Activated T-helper 1 cell treated with anti-CD3 and anti-CD28 coated beads, Interleukin-2, amount 50 U/mL, for 16 hours (primary cell): ENCODE measurements at places on chromosomes 6 and 20.
A peak's percentile ranks its signal among the peaks of the same experiment; 100 is the strongest.

DNA sequence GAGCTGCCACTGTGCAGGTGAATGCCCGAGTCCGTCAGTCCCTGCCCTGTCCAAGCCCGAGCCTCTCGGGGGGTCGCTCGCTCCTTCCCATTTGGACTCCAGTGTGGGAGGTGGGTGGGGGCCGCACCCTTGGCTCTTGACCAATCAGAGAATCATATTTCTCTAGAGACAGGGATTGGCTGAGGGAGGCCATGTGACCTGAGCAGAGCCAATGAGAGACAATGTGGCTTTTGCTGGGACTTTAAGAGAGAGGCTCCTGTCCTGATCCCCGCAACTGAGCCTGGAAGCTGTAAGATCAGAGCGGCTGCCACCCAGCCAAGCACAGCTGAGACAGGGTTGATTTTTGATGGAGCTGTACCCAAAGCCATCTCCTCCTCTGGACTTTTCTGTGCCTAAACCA lies 199.3 kb downstream of the TFAP2C start:
- DNase-seq, result no peak

DNA sequence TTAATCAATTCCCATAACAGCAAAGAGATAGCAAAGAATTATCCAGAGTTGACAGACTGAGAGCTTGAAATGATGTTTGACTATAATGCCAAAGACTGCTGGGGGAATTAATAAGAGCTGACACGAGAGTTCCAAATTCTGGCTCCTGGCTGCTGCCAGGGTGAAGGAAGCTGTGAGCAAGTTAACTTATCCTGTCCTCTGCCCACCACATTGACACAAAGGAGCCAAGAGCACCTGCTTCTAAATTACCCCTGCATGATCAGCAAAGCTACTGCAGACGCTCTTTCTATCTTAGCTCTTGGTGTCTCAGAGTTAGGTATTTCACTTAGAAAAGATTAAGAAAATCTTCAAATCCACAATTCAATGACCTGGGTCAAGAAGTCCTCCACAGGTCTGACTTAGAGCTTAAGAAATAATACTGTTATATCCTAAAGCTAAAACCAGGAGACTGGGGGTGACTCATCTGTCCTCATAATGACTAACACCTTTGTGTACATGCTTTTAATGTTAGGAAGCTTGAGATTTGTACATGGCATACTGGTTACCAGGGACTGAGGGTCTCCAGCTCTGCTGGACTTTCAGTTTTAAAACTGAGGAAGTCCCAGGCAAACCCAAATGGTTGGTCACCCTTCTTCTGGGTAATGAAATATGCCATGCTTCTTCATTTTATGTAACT lies 13.2 kb upstream of the FRK start:
- no peak for DNase-seq

GRCh38 chr6:154550779-154551178 lies 40.3 kb upstream of the CNKSR3 start:
- no peak for DNase-seq

DNA sequence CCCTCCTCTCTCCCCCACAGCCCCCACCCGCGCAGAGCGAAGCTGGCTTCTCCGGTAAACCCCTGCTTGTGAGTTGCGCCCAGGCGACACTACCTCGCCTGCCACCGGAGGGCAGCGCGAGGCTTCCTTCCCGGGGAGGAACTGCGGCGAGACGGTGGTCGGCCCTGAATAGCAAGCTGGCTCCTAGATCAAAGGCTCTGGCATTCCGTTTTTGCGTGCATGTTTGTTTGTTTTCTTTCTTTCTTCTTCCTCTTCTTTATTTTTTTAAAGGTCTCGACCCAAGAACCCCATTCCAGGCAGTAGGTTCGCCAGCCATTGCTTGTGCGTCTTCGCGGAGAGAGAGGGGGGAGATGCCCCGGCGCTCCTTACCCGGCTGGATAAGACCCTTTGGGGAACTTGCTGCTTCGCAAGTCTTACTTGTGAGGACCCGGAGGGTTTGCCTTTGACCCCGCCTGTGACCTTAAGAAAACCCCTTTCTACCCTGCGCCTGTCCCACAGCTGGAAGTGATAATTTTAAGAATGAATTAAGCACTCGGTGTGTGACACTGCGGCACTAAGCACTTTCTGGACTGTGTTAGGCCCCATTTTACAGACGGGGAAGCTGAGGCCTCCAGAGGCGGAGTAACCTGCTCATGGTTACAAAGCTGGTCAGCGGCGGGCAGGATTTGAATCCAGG lies 92.7 kb upstream of the SIRPA start:
- no peak for DNase-seq

GRCh38 chr20:57398901-57399535 lies 7.8 kb downstream of the RBM38 start:
- DNase-seq, result no peak

- no peak for DNase-seq
These were observed 708.2 kb downstream of the PRKN start for GRCh38 chr6:162019349-162019748.

GRCh38 chr6:32183483-32184083 lies 470 bp downstream of the AGER start:
- DNase-seq, result no peak

GRCh38 chr6:149384464-149384863 lies 15.6 kb upstream of the SUMO4 start:
- DNase-seq, result no peak

GRCh38 chr6:147135211-147135681 lies 69.0 kb upstream of the STXBP5 start:
- DNase-seq, result no peak

GRCh38 chr6:162625846-162626540 lies 101.6 kb downstream of the PRKN start:
- DNase-seq, result no peak

- peak; percentile 30 for DNase-seq
These were observed 9.0 kb downstream of the ATF6B start for GRCh38 chr6:32118782-32119628.

DNA sequence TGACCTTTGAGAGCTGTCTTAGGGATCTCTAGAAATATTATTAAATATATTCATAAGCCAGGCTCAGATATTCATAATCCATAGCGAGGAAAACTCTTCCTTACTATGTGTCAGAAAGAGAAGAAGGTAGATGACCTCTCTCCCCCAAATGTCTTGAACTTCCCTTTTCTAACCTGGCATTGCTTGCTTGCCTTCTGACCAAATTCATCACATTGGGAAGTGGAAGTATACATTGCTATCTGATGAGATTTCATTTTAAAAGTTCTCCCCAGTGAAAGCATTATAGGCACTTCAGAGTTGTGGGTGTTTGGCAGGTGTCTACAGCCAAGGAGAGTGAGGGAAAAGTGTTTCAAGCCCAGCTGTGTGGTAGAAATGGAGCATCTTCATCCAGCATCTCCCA lies 197.3 kb downstream of the ZFAND3 start:
- DNase-seq, result no peak

DNA sequence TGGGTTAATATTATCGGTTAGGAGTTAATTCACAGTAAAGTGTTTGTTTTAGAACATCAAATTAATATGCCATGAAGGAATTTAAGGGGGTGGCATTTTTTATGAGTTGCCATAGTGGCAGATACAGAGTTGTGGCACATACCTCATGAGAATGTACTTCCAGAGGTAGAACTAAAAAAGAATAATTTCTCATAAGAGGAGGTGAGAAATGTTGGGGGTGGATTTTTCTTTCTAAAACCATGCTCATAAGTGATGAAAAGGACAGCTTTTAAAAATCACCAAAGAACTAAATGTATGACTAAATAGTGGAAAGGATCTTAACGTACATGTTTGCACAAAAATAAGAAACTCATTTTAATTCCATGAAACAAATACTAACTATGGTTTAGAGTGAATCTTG lies 58.7 kb downstream of the SHLD1 start:
- DNase-seq, result no peak

GRCh38 chr20:1866834-1867233 lies 28.4 kb upstream of the SIRPA start:
- DNase-seq, result no peak

DNA sequence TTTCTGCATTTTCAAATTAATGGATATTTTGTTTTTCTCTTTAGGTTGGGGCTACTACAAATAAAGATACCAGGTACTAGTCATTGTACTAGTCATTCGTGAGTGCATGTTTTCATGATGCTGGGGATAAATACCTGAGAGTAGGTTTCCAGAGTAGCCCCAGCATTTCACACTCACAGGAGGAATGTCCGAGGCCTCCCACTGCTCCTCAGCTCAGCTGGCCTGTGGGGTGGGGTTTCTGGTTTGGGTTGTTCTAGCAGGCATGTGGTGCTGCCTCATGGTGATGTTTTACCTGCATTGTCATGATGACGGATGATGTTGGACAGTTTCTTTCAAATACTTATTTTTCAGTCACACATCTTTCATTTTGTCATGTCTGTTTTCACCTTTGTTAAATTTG lies 144.5 kb downstream of the SMOC2 start:
- no peak for DNase-seq

- DNase-seq, result no peak
These were observed 69.6 kb upstream of the VSTM2L start for GRCh38 chr20:37833221-37833896.

- no peak for DNase-seq
These were observed 344.6 kb upstream of the IMPG1 start for GRCh38 chr6:76416821-76417605.

DNA sequence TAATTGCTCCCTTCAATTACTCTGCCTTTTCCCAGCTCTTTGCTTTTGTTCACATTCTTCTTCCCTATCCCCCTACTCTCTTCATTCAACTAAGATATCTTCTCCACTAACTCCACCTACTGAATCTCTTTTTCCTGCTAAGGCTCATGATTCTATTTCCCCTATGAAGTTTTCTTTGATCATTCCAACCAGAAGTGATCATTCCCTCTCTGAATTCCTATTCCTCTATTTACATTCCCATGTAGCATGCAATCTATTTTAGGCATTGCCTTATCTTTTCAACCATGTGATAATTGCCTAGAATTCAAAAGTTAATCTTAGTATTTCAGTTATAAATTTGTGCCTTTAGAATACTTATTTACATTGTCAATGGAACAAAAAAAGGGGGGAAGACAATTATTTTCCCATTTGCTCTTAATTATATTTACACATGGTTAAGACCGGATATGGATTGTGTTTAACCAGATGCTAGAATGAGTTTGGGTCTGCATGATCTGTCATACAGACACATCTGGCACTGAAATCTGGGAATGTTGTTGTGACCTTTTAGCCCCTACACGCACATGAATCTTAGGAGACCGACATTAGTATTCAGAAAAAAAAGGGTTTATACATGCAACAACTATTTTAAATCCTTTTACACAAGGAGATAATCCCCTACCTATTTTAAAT lies 20.8 kb downstream of the MOXD1 start:
- DNase-seq, result no peak

DNA sequence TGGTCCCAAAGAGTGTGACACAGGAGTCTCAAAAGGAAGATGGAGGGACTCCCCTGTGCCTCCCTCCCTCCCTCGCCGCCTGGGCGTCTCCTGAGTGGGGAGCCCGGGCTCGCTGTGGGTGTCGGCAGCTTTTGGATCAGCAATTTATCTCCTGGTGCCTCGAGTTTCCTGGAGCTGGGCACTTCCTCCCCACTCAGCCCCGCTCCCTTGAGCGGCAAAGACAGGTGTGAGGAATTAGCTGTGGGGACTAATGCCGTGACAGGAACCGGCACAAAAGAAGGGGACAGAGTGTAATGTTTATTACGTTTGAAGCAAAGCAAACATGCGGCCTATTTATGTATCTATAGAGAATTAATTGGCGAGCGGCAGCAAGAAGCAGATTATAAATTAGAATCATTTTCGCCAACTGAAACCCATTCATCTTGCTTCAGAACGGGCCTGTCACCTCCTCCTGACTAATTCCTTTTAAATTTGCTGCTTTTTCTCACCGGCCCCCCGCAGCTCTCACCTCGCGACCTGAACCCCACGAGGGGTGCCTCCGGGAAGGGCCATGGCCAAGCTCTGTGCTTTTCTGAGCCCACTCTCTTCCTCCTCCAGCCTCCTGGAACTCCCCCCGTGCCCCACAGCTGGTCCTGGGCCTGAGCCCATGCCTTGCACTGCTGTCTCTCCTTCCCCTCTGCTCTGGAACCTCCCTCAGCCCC lies 8.8 kb upstream of the CDH22 start:
- no peak for DNase-seq

GRCh38 chr6:109164331-109164730 lies 69.0 kb downstream of the CEP57L1 start:
- no peak for DNase-seq

DNA sequence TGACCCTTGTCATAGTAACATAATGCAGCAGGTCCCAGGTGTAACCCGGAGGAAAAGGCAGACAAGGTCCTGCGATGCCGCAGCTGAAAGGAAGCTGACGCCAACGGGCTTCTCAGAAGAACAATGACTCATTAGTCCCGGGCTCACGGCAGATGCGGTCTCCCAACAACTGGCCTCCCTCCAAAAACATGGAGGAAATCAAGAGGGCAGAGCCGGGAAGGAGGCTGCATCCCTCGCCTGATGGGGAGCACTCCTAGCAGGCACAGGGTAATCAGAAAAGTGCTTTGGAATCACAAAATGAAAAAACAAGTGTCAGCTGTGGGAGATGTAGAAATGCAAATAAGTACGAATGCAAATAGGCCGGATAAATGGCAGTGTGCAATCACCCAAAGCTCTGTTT lies 165.2 kb upstream of the AGPAT4 start:
- no peak for DNase-seq

DNA sequence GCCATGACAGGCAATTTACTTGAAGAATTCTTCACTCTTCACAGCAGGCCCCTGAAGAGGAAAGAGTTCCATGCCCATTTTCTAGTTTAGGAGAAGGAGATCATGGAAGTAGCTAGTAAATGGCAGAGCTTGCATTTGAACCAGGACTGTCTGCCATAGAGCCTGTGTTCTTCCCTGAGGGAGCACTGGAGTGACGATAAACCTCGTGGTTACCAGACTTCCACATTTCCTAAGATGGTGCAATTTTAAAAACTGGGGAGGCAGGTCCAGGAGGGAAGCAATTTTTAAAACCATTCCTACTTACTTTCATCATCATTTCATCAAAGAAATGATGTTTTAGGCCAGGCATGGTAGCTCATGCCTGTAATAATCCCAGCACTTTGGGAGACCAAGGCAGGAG lies 36.8 kb downstream of the STK35 start:
- no peak for DNase-seq

- DNase-seq, result no peak
These were observed 55.7 kb downstream of the PPP1R14C start for GRCh38 chr6:150198532-150198931.

- DNase-seq, result no peak
These were observed 43.6 kb downstream of the MUC22 start for GRCh38 chr6:31053873-31054272.

GRCh38 chr6:75842191-75842590 lies 93.2 kb downstream of the MYO6 start:
- DNase-seq, result no peak

- DNase-seq, result no peak
These were observed 62.5 kb upstream of the TMEM170B start for GRCh38 chr6:11475016-11475415.

GRCh38 chr6:82741325-82741995 lies 324.2 kb downstream of the UBE3D start:
- DNase-seq, result no peak

- no peak for DNase-seq
These were observed 9.4 kb downstream of the RING1 start for GRCh38 chr6:33217681-33218080.

DNA sequence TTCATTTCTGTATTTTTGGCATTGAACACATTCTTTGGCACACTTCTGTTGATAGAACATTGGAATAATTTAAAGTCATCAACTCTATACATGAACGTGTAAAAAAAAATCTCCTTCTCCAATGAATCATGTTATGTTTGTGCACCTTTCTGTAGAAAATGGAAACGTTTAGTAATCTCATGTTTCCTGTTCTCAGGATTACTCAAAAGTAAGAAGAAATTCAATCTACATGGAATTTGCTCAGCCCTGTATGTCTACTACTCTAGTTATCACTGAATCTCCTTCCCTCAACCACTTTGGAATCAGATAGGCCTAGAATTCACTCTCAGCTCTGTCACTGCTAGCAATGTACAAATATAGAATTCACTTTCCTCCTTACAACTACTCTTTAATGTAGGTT lies 103.6 kb downstream of the COL21A1 start:
- DNase-seq, result no peak
